ENCODE measurements at places on chromosomes 12 and 14. TPM values are rescaled to one million over a fixed set of nuclear protein-coding genes. Genes with fewer than 3 reads are reported as not detected.
A peak's percentile ranks its signal among the peaks of the same experiment; 100 is the strongest.

DNA sequence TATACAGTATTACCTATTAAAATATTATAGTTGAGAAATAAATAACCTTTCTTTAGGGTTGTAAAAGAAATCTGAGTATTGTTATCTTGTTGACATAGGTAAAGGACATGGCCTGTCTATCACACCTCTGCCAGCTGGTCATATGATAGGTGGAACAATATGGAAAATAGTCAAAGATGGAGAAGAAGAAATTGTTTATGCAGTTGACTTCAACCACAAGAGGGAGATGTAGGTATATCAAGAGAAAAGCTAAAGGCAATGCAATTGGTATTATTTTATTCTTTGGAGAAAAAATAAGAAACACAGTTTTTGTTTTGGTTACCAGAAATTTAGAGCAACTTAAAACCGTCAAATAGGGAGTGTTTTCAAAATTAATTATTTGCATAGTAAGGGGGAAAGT, 13.5 kb downstream of the CPSF2 start:
- no peak overlapping the region for H3K4me3 ChIP-seq
- DNase-seq, result peak; percentile 22
- H3K36me3 ChIP-seq, result peaks cover 55% of the 10 kb centered on the region
- no peaks in the 10 kb centered on the region for H3K27me3 ChIP-seq
- H3K27ac ChIP-seq, result no peak overlapping the region

- H3K27me3 ChIP-seq, result no peaks in the 10 kb centered on the region
- no peak overlapping the region for H3K4me3 ChIP-seq
- DNase-seq, result no peak
- H3K36me3 ChIP-seq, result no peaks in the 10 kb centered on the region
- no peak overlapping the region for H3K27ac ChIP-seq
- no peaks in the 10 kb centered on the region for H3K4me1 ChIP-seq
These were observed 1018.7 kb downstream of the AACS start for GRCh38 chr12:126083926-126084325.

GRCh38 chr12:5648692-5649359, 216.9 kb downstream of the NTF3 start:
- H3K27me3 ChIP-seq, result peaks cover 37% of the 10 kb centered on the region
- H3K4me1 ChIP-seq, result no peaks in the 10 kb centered on the region
- no peak for DNase-seq
- H3K27ac ChIP-seq, result no peak overlapping the region
- no peak overlapping the region for H3K4me3 ChIP-seq

Gene CNTN1
- 0.13 TPM for polyA plus RNA-seq

- no peaks in the 10 kb centered on the region for H3K4me1 ChIP-seq
- H3K36me3 ChIP-seq, result no peaks in the 10 kb centered on the region
- H3K27ac ChIP-seq, result no peak overlapping the region
- H3K27me3 ChIP-seq, result no peaks in the 10 kb centered on the region
- H3K4me3 ChIP-seq, result no peak overlapping the region
- no peak for DNase-seq
These were observed 19.5 kb downstream of the ARL6IP4 start for GRCh38 chr12:122999986-123000420.

- H3K27me3 ChIP-seq, result no peaks in the 10 kb centered on the region
- H3K4me1 ChIP-seq, result peaks cover 29% of the 10 kb centered on the region
- H3K27ac ChIP-seq, result peak overlapping the region; percentile 98
- DNase-seq, result peak; percentile 76
These were observed 699 bp downstream of the MGAT2 start for GRCh38 chr14:49621114-49621881.

Gene RNF10
- polyA plus RNA-seq, result 122 TPM

GRCh38 chr12:530821-531220, 71.1 kb downstream of the B4GALNT3 start:
- no peaks in the 10 kb centered on the region for H3K27me3 ChIP-seq
- no peak overlapping the region for H3K4me3 ChIP-seq
- no peak overlapping the region for H3K27ac ChIP-seq
- no peaks in the 10 kb centered on the region for H3K4me1 ChIP-seq
- no peak for DNase-seq
- H3K36me3 ChIP-seq, result no peaks in the 10 kb centered on the region

GRCh38 chr12:27709932-27710591, 570 bp upstream of the MRPS35 start:
- H3K27me3 ChIP-seq, result no peaks in the 10 kb centered on the region
- H3K27ac ChIP-seq, result peak overlapping the region; percentile 89
- peaks cover 10% of the 10 kb centered on the region for H3K36me3 ChIP-seq
- H3K4me1 ChIP-seq, result peaks cover 4% of the 10 kb centered on the region
- H3K4me3 ChIP-seq, result peak overlapping the region; percentile 98

GRCh38 chr12:108510836-108511235, 4.2 kb upstream of the FICD start:
- H3K27ac ChIP-seq, result no peak overlapping the region
- no peak overlapping the region for H3K4me3 ChIP-seq
- no peaks in the 10 kb centered on the region for H3K36me3 ChIP-seq
- H3K4me1 ChIP-seq, result peaks cover 14% of the 10 kb centered on the region

DNA sequence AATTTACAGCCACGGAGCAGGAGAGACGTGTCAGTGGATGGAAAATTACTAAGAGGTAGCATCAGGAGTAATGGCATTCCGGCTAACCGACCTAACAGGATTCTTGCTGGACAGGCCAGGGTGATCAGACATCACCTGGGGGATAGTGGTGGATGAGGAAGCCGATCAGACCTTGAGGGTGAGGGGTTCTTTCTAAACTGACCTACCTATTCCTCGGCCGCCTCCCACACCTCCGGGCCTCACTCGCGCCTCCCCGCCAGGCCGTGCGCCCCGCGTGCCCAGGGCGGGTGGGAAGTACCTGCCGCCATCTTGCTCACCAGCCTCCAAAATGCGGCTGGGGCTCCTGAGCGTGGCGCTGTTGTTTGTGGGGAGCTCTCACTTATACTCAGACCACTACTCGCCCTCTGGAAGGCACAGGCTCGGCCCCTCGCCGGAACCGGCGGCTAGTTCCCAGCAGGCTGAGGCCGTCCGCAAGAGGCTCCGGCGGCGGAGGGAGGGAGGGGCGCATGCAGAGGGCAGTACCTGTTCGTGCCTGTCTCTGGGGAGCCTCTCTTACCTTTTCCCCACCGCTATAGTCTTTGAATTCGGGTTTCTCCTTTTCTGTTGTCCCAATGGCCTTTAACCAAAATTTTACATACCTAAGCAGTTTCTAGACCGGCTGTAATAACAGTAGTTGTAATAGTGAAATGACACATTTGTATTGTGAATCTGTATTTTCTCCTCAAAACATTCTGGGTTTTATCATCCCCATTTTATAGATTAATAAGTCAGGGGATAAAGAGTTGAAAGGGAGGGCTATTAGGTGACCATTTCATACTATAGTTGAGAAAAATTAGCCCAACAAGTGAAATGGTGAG, at the start of gene TMPRSS12:
Gene TMPRSS12 (plus strand): TSS at position 290 of the 857 bp plus-strand sequence. CDS start 39 bp downstream, at position 329.
- no peaks in the 10 kb centered on the region for H3K27me3 ChIP-seq
- H3K36me3 ChIP-seq, result no peaks in the 10 kb centered on the region
- no peak within 1 kb of the TSS for H3K27ac ChIP-seq
- no peaks in the 10 kb centered on the region for H3K4me1 ChIP-seq

Gene IL26
- polyA plus RNA-seq, result not detected

Gene SRRM4
- polyA plus RNA-seq, result 0.05 TPM

Gene COL2A1
- polyA plus RNA-seq, result not detected

- peaks cover 9% of the 10 kb centered on the region for H3K36me3 ChIP-seq
- no peak for DNase-seq
- H3K4me1 ChIP-seq, result peaks cover 39% of the 10 kb centered on the region
These were observed 24.6 kb downstream of the DDX47 start for GRCh38 chr12:12837813-12838153.

Gene CCDC196
- polyA plus RNA-seq, result not detected

Gene SLC6A15
- polyA plus RNA-seq, result 0.96 TPM

Gene LRFN5
- polyA plus RNA-seq, result not detected

Gene LGR5
- 1.4 TPM for polyA plus RNA-seq

DNA sequence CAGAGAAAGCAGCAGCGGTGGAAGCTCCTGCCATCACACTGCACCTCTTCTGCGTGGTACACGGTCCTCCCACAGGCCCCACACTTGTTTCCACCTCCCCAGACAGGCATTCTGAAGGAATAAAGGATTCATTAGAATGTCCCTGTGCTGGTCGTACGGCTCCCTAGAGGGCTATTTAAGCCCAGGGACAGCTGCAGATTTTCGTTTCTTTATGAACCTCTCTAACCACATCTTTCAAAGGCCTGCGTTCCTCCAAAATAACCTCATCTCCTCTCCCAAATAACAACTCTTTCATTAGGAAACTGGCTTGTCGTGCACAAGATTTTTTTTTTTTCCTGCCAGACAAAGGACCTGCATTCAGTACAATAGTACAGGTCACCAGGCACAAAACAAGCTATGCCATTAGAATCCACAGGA, 12.7 kb downstream of the CSRP2 start:
- peaks cover 3% of the 10 kb centered on the region for H3K4me1 ChIP-seq
- H3K27me3 ChIP-seq, result no peaks in the 10 kb centered on the region
- H3K4me3 ChIP-seq, result no peak overlapping the region
- peaks cover 19% of the 10 kb centered on the region for H3K36me3 ChIP-seq

Gene GPR84
- polyA plus RNA-seq, result not detected

DNA sequence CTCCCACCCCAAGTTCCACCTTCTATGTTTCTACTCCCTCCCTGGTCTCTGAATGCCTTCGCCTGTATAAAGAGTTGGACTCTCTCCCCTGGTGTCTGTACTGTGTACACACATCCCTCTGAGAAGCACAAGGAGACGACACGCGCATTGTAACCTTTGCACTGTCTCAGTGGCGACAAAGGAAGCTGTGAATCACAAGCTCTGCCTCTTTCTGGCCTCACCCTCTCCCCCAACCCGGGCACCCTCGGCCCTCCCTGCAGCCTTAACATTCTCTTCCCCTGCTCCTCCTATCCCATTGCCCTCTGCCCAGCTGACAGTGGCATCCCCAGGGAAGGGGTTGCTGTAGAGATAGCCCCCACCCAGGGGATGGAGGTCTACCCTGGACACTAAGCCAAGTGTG, 2.5 kb upstream of the SMARCD1 start:
- no peak for DNase-seq
- no peak overlapping the region for H3K4me3 ChIP-seq
- no peaks in the 10 kb centered on the region for H3K27me3 ChIP-seq
- H3K36me3 ChIP-seq, result peaks cover 13% of the 10 kb centered on the region
- peaks cover 14% of the 10 kb centered on the region for H3K4me1 ChIP-seq

DNA sequence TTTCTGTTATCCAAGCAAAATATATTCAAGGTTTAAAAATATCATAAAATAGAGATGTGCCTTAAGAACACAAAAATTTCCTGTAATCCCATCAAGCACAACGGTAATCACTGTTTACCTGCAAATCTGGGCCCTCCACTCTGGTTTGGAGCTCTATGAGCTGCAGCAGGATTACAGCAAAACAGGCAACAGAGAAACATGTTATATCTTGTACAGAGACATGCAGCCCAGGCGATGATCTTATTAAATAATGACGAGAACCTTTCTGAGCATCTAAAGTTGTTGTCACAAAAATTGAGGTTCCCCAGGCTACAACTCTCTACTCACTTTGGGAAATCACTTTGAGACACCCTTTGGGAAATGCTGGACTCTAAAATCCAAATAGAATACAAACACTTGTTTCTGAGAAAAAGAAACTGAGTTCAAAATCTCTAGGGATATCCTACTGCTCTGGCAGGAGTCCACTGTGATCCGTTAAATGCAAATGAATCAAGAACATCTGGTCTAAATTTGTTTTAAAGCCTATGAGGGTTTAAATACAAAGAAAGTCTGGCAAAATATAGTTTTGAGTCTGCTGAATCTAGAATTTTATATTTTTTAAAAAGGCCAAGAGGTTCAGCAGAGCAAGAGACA, 36.3 kb downstream of the STON2 start:
- peak; percentile 21 for DNase-seq
- no peaks in the 10 kb centered on the region for H3K36me3 ChIP-seq
- peaks cover 10% of the 10 kb centered on the region for H3K4me1 ChIP-seq
- H3K27ac ChIP-seq, result no peak overlapping the region
- H3K27me3 ChIP-seq, result no peaks in the 10 kb centered on the region
- peak overlapping the region; percentile 12 for H3K4me3 ChIP-seq

DNA sequence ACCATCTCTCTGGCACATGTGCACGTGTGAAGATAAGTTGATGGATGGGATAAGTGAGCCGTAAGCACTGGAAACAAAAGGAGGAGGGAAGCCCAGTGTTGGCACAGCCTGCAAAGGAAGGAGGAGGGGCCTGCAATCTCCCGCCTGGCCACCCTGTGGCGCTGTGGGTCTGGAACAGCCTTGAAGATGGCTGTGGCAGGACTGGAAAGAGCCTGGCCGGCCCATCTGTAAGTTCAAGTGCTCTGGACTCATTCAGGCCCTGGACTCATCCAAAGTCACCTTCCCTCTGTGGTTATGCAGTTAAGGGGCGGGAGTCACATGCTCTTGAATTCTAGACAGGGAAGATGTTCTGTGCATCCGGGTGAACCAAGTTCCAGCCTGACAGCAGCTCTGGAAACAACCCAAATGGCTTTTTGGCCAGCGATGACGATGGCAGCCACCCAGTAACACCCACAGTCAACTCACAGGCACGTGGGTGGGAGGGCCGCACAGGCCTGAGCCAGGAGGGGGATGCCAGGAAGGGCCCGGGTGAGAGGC, 50.4 kb downstream of the CHGA start:
- H3K27me3 ChIP-seq, result no peaks in the 10 kb centered on the region
- H3K27ac ChIP-seq, result peak overlapping the region; percentile 83
- no peak overlapping the region for H3K4me3 ChIP-seq
- no peaks in the 10 kb centered on the region for H3K4me1 ChIP-seq
- DNase-seq, result peak; percentile 74

DNA sequence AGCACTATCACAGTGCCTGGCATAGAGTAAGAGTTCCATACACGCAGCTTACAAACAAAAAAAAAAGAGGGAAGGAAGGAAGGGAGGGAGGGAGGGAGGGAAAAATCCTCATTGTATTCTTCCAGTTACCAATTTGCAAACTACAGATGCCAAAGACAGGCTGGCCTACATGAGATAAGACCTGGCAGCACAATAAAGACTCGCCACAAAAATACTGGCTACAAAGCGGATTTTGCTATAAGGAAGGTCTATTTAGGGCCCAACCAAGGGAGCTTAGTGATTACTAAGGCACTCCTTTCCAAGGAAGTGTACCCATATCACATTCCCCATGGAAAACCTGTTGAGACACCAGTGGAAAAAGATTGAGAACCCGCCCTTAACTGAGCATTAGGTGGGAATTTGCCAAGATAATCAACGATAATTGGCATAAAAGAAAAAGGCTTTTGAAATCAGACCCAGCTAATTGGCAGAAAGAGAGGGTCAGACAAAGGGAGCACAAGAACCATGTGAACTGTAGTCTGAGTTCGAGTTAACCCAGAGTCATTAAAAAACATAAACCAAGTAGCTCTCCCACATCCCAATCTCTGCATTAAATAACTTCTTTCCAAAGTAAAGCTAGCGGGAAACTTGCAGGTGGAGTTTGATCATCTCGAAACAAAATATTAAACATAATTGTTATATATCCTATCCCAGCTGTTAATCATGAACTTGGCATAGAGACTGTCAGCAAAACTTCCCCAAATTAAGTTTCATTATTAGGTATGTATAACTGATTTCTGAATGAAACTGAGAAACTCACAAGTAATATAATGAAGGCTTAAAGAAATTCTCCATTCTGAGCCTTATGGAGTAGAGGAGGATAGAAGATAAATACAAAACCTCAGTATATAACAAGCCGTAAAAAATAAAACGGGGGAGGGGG, 50.1 kb downstream of the PHLDA1 start:
- no peak for DNase-seq
- H3K27me3 ChIP-seq, result no peaks in the 10 kb centered on the region
- no peak overlapping the region for H3K27ac ChIP-seq
- H3K36me3 ChIP-seq, result no peaks in the 10 kb centered on the region
- H3K4me3 ChIP-seq, result no peak overlapping the region

GRCh38 chr14:104706733-104707607, 17.1 kb upstream of the ADSS1 start:
- H3K27ac ChIP-seq, result no peak overlapping the region
- H3K27me3 ChIP-seq, result no peaks in the 10 kb centered on the region
- H3K4me1 ChIP-seq, result no peaks in the 10 kb centered on the region
- H3K4me3 ChIP-seq, result no peak overlapping the region

Gene PITPNM2
- polyA plus RNA-seq, result 3.7 TPM

Measured in SK-N-SH (cell line).